ENCODE measurements at places on chromosomes 5 and 9. TPM values are rescaled to one million over a fixed set of nuclear protein-coding genes. Genes with fewer than 3 reads are reported as not detected.

MAST4 gene
- total RNA-seq, result 11.1 TPM

GLRA1 gene
- not detected for total RNA-seq

- H3K27me3 ChIP-seq, result no peaks in the 10 kb centered on the region
- peaks cover 20% of the 10 kb centered on the region for H3K4me1 ChIP-seq
- no peak overlapping the region for H3K4me3 ChIP-seq
- peak overlapping the region; percentile 66 for H3K27ac ChIP-seq
Observed at GRCh38 chr5:173094012-173094661, 38.0 kb downstream of the CREBRF start.

ENTR1 gene
- total RNA-seq, result 52.9 TPM

SMIM15 gene
- total RNA-seq, result 54.3 TPM

- H3K4me3 ChIP-seq, result peak overlapping the region; percentile 88
- H3K27ac ChIP-seq, result peak overlapping the region; percentile 98
- no peak for DNase-seq
- H3K27me3 ChIP-seq, result no peaks in the 10 kb centered on the region
- peaks cover 24% of the 10 kb centered on the region for H3K4me1 ChIP-seq
Observed at GRCh38 chr5:87411973-87412629, 629 bp downstream of the CCNH start.

DNA sequence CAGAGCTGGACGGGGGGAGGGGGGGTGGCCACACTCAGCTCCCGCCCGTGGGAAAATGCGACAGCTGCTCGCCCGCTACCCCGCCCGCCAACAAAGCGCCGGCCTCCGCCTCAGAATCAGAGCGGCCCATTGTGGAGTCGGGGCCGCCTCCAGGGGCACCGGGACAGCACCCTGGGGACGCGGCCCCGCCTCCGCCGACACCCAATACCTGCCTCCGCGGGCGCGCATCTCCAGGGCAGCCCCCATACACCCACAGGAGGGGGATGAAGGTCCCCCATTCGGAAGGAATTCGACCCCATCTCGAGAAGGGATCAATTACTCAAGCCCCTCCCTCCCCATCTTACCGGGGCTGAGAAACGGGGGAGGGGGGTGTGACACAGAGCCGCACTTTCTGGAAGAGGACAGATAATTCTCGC, 1.3 kb downstream of the NOTCH1 start:
- no peak for DNase-seq
- peak overlapping the region; percentile 78 for H3K4me3 ChIP-seq
- H3K36me3 ChIP-seq, result no peaks in the 10 kb centered on the region
- H3K27ac ChIP-seq, result peak overlapping the region; percentile 32
- H3K4me1 ChIP-seq, result peaks cover 21% of the 10 kb centered on the region
- H3K27me3 ChIP-seq, result no peaks in the 10 kb centered on the region

GRCh38 chr5:125470280-125470902, 724.0 kb upstream of the ZNF608 start:
- no peaks in the 10 kb centered on the region for H3K4me1 ChIP-seq
- no peaks in the 10 kb centered on the region for H3K36me3 ChIP-seq
- H3K27me3 ChIP-seq, result no peaks in the 10 kb centered on the region
- no peak overlapping the region for H3K4me3 ChIP-seq
- no peak for DNase-seq

SV2C gene
- total RNA-seq, result not detected

- H3K36me3 ChIP-seq, result no peaks in the 10 kb centered on the region
- H3K4me3 ChIP-seq, result no peak overlapping the region
- H3K27me3 ChIP-seq, result no peaks in the 10 kb centered on the region
Observed at GRCh38 chr5:56802205-56802604, 13.1 kb upstream of the MAP3K1 start.

DNA sequence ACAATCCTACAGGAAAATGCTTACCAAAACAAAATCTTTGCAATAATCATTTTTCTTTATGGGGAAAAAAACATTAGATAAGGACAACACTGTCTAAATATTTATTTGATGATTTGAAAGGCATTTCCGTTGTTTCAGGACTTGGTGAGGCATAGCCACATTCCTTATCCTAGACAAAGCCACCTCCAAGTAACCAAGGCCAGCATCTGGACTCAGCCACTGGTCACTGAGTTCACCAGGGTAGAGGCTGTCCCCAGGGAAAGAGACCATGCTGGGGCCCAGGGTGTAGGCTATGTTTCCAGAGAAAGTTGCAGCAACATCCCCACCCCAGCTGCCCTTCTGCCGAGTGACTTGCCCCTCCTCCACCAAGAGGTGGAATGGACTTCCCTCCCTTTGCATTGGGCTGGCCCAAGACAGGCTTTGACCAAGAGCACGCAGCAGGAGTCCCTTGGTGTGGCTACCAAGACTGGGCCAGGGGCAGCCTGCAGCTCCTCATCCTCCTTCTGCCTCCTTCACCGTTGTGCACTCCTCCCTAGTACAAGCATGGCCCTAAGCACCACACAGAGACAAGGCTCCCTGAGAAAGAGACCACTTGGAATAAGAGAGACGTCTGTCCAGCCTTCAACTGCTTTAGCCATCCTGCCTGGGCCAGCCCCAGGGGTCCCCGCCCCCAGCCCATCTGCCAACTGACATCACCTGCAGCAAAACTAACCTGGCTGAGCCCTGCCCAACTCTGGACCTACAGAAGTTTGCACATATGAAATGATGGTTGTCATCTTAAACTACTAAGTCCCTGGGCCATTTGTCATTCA, 68.1 kb upstream of the SPIN1 start:
- H3K27ac ChIP-seq, result no peak overlapping the region
- DNase-seq, result peak; percentile 47
- H3K4me3 ChIP-seq, result no peak overlapping the region
- no peaks in the 10 kb centered on the region for H3K36me3 ChIP-seq

GRCh38 chr9:91858213-91859030, 91.6 kb downstream of the ROR2 start:
- peaks cover 36% of the 10 kb centered on the region for H3K4me1 ChIP-seq
- peak overlapping the region; percentile 49 for H3K27ac ChIP-seq
- H3K36me3 ChIP-seq, result peaks cover 1% of the 10 kb centered on the region
- no peaks in the 10 kb centered on the region for H3K27me3 ChIP-seq
- DNase-seq, result no peak

SLC46A2 gene
- total RNA-seq, result not detected

GRCh38 chr5:59525957-59526356, 367.6 kb downstream of the PDE4D start:
- peaks cover 15% of the 10 kb centered on the region for H3K4me1 ChIP-seq
- H3K4me3 ChIP-seq, result no peak overlapping the region
- DNase-seq, result no peak
- no peaks in the 10 kb centered on the region for H3K27me3 ChIP-seq
- peak overlapping the region; percentile 46 for H3K27ac ChIP-seq
- no peaks in the 10 kb centered on the region for H3K36me3 ChIP-seq

GRCh38 chr5:136192526-136193321, at the start of gene SMIM32:
Gene SMIM32 (minus strand): TSS chr5:136193162. CDS start chr5:136192524, 638 bp downstream.
- H3K36me3 ChIP-seq, result peaks cover 16% of the 10 kb centered on the region
- peak within 1 kb of the TSS; percentile 73 for H3K4me3 ChIP-seq
- peaks cover 15% of the 10 kb centered on the region for H3K4me1 ChIP-seq
- no peak for DNase-seq

FAM151B gene
- 5.7 TPM for total RNA-seq

NUTM2F gene
- total RNA-seq, result not detected
